RPMI7951 (cell line): ENCODE measurements at places on chromosomes 3 and 15.
A peak's percentile ranks its signal among the peaks of the same experiment; 100 is the strongest.

GRCh38 chr15:77387365-77388105 lies 32.4 kb downstream of the PEAK1 start:
- DNase-seq = peak; percentile 4

DNA sequence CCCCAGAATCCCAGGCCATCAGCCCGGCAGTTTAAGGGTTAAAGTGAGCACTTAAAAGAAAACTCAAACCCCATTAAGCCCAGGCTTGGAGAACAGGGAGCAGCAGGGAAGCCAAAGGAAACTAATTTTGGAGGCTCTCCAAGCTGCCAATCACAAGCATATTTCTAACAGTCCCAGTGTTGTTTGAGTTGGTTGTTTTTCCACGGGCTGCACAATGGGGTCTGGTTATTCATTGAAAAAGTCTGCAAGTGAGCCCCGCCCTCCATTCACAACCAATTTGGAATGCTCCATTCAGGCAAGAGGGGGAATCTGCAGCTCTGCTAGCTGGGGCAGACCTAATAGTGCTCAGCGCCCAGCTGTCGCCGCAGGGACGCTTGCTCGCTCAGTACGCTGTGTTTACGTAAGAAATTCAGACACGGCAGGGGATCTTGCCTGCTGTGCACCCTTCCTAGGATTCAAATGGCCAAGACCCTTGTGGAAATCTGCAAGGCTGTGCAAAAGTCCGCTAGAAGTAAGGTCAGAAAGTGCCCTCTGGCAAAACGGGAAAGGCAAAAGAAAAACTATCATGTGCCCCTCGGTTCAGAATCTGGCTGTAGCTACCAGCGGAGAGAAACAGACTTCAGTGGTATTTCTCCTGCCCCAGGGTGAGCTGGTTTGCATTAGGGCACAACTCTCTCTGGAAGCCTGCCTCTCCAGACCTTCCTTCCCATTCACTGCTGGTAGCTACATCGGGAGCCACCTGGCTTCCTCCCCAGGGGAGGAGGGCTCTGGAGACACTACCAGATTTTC lies 11.0 kb downstream of the ETV5 start:
- peak; percentile 89 for DNase-seq

- DNase-seq = no peak
Observed at GRCh38 chr3:29226706-29227105, 54.2 kb upstream of the RBMS3 start.

DNA sequence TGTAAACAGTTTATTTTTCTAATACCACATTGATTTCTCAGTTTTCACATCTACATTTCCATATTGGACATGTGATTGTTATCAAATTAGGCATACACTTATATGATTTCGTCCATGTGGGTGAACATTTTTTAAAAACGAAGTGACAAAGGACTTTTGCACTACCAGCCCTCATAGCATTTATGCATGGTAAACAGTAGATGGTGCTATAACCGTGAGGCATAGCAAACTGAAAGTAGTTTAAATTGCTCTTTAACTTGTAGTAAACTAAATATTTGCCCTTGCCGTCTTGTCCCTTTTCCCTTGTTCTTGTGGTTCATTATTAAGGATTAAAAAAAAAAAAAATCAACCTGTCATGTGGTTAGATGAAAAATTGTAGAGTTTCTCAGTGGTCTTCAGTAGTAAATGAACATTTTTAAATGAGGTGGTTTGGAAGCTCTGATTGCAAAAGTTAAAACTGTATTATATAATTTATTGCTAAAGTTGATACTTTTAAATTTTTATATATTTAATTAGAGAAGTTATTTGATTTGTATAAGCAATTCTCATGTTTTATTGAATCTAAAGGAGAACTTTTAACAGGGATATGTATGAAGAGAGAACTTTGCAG lies 24.0 kb downstream of the STX19 start:
- peak; percentile 69 for DNase-seq

DNA sequence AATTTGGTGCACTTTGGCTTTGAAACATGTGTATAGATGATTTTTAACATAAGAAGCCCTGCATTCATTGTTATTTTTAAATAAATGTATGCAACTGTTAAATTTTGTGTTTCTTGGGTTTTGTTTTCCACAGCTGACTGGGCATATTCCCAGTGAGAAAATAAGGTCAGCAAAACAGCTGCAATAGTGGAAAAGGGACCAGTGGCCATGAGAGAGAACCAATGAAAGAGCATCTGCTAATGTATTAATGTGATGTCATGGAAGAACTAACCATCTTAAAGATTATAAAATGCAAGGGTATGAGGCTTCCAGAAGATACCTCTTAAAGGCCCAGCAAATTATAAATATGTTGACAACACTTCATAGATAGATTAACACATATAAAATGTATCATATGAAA lies 31.0 kb upstream of the KBTBD12 start:
- DNase-seq = no peak

DNA sequence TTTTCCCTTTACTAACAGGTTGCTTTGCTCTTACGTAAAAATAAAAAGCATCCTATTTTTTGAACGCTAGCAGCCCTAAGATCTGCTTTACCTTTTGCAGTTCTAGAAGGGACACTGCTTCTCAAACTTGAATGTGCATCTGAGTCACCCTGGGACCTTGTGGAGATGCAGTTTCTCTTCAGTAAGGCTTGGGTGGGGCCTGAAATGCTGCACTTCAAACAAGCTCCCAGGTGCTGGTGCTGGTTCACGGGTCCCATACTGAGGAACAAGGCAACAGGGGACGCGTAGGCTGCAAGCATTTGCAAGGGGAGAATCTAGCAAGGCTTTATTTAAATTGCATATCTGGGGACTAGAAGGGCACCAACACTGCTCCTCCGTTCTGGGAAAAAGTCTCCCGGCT lies 30.0 kb downstream of the MB21D2 start:
- DNase-seq = peak; percentile 40

- no peak for DNase-seq
Observed at GRCh38 chr3:136898954-136899353, 36.9 kb downstream of the NCK1 start.

- DNase-seq = no peak
Observed at GRCh38 chr3:152334761-152335160, 66.0 kb downstream of the MBNL1 start.

DNA sequence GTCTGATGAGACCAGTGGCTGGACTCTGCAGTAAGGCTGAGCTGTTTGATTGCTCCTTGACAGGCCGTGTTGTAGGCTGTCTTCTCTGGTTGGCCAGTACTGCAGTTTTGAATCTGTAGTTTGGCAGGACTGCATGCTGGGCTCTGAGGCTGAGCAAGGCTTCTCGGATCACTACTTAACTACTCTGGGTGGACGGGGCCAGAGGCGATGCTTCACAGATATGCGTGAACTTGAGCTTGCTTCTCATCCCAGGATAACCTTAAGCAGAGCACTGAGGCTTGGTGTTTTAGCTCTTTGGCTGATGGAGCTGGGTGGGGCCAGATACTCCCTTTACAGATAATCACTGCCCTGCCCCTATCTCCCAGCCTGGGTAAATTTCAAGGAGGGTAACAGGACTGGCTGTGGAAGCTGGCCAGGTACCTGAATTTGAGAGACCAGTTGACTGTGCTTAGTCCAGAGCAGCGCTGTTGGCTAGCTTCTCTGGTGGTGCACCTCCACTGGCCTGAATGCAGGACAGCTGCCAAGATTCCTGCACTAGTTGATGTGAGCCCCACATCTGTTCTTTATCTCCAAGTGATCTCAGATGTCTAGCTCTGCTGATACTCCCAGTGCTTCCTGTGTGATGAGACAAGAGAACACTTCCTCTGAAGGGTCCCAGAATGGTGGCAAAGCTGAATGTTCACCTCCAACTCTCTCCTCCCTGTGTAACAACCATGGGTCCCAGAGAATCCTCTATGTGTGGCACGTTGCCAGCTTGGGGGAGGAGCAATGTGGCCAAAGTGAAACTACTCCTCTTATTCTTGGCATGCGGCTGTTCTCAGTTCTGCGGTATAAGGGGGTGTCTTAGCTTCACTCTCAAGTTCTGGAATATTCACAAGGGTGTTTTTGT lies 37.9 kb downstream of the RPL39L start:
- DNase-seq = peak; percentile 91

DNA sequence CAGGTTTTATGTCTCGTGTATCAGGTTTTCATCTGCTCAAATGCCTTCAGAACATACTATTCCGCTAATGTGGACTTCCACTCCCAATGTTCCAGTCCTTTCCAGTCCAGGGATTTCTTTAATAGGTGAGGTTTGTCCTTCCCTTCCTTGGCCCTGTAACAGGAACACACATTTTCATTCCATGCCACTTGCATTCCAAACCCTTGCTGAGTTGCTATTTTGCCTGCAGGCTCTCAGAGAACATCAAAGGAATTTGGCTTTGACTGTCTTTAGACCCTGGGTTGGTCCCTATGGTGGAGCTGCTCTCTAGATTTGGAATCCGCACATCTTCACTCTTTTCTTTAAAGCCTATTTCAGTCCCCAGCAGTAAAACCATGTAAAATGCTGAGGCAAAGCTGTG lies 12.3 kb upstream of the ALCAM start:
- peak; percentile 80 for DNase-seq

- DNase-seq = no peak
Observed at GRCh38 chr3:143103652-143104051, 15.9 kb upstream of the CHST2 start.

DNA sequence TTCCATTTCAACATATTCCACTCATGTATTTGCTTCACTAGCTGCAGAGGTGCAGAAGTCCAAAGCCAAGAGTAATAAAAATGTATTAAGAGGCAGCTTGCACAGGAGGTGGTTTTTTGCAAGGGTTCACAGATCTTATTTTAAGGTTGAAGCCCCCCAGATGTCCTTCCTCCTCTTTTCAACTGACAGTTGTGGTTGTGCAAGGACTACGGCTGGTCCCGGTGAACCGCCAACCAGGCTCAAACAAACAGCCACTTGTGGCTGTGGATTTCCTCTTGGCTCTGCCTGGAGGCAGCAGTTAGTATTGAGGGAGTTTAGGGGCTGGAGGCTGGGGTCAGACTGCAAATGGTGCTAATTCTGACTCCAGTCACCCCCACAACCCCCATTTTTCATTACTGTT lies 240.7 kb upstream of the TBC1D5 start:
- no peak for DNase-seq

DNA sequence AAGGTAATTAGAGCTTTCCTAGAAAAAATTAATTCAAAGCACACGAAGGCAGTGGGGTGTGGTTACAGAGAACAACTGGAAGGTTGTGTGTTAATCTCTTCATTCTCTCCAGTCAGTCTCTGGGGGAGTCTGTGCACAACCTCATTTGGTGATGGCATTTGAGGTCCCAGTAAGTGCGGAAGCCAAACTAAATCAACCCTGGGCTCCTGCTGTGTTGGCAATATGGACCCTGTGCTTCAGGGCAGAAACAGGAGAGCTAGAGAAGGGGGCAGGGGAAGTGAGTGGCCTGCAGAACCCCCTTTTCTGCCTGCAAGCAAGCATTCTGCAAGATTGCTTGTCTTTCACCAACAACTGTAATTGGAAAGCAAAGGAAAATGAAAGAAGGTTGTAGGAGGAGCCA lies 195.9 kb upstream of the ST8SIA2 start:
- DNase-seq = peak; percentile 24

DNA sequence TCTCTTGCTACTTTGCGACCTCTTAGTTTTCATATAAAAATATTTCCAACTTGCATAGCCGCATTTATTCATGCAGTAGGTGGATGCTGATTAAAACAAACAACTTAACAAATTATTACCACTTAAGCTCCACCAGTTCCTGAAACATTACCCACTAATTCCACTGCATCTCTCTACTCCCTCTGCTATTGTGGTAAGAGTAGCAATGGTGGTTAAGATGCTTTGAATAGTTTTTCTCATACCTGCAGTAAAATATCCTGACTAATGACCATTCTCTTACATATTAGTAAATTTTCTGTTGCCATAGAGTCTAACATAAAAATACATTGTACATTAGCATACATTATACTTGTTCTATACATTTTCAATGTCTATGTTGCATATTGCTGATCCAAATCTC lies 397.6 kb upstream of the PLSCR5 start:
- DNase-seq = no peak

GRCh38 chr3:171615686-171616085 lies 155.5 kb upstream of the TNIK start:
- DNase-seq = no peak

DNA sequence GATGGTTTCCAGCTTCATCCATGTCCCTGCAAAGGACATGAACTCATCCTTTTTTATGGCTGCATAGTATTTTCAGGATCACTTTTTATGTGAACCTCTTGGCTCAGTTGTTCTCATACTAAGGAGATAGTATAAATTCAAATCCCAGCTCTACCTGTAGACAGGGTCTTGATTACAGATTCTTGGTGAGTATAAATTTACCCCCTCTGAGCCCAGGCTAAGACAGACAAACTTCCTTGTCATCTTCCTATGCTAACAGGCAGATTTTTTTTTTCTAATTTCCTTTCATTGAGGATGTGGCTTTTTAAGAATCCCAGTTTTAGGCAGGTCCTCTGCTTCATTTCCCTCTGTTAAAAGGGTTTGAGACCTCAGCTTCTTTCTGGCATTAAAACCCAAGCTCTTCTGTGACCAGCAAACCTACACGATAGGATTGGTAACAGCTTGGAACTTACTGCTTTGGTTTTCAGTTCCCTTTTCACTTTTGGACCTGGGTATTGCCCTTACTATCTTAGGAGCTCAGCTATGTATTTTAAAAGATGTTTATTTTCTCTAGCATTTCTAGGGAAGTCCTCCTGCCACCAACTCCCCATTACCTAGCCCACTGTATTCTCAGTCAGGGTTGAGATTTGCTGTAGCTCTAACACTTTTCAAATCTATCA lies 72.5 kb downstream of the VPS8 start:
- no peak for DNase-seq

DNA sequence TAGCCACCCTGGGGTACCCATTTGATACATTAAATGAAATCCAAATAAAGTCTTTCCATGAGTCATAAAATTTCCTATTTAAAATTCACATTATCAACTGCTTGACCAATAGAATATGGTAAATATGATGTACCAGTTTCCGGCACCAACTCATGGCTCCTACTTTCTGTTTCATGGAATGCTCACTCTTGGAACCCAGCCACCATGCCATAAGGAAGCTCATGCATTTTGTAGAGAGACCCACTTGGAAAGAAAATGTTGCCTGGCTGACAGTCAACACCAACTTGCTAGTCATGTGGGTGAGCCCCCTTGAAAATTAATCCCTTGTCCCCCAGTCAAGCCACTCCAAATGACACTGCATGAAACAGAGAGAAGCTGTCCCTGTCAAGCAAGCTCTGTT lies 57.2 kb downstream of the WWTR1 start:
- peak; percentile 65 for DNase-seq
